SK-N-SH treated with all-trans-retinoic acid at 6 μM for 48 hours (cell line): ENCODE measurements at places on chromosomes 1 and 21.

DNA sequence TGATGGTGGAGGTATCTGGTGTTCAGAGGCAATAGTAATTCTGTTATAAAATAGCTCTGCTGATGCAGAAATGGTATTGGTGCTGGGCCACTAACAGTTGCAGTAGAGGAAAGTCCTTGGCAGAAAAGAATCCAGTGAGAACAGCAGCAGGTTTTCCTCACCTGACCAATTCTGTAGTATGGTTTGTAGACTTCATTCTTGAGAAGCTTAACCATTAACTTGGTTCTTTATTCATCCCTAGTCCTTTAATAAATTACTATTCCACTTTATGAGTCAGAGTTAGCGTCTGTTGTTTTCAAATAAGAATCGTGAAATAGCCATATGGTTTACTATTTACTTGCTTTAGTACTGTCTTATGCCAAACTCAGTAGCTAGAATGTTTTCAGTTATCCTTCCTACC is 128.5 kb upstream of the SERTAD4 start:
- ATAC-seq, result no peak

DNA sequence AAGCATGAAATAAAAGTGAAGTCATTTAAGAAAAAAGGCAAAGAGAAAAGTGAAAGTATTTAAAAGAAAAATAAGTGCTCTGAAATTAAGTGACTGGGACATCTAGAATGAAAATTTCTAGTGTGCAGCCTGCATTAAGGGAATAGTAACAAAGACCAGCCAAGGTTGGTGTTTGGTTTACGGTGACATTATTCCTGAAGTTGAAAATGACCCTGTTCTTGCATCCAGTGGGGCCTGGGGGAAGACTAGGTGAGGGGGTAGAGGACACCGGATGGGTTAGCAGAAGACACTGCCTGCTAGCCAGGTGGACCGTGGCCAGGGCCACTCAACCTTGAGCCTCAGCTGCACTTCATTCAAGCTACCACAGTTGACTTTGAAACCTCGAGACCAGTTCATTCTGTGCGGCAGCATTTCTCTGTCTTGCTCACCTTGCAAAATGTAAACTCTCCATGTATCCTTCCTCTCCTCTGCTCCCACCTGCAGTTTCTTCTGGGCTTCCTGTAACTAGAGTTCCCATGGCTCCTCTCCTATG is 14.3 kb upstream of the KCNK1 start:
- peak; percentile 26; the same call in 2 of the 3 replicates for ATAC-seq

GRCh38 chr1:8211883-8212579 is 105.9 kb upstream of the SLC45A1 start:
- ATAC-seq, result peak; percentile 94

DNA sequence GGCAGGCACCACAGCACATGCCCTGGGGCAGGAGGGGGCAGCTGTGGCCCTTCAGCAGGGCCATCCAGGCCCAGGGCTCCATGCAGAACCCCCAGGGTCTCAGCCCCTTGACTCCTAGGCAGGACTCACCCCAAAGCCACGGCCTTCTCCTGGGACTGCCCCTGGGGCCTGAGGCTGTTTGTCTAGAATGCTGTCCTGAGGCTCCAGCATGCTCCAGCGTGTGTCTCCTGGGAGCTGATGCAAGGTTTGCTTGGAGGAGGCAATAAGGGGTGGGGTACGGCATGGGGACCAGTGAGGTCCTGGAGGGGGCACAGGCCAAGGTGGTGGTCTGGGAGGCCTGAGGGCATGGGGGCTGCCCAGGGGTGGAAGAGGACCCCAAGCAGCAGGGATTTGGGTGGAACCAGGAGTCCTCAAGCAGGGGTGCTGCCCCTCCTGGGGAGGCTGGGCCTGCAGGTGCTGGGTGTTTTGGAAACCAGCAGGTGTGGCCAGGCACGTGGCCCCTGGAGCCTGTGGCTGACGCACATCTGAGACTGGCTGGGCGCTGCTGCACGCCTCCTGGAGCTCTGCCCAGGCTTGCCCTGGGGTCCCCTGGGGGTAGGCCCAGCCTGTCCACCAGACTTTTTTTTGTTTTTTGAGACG is 7.8 kb upstream of the CALML6 start:
- ATAC-seq, result no peak

DNA sequence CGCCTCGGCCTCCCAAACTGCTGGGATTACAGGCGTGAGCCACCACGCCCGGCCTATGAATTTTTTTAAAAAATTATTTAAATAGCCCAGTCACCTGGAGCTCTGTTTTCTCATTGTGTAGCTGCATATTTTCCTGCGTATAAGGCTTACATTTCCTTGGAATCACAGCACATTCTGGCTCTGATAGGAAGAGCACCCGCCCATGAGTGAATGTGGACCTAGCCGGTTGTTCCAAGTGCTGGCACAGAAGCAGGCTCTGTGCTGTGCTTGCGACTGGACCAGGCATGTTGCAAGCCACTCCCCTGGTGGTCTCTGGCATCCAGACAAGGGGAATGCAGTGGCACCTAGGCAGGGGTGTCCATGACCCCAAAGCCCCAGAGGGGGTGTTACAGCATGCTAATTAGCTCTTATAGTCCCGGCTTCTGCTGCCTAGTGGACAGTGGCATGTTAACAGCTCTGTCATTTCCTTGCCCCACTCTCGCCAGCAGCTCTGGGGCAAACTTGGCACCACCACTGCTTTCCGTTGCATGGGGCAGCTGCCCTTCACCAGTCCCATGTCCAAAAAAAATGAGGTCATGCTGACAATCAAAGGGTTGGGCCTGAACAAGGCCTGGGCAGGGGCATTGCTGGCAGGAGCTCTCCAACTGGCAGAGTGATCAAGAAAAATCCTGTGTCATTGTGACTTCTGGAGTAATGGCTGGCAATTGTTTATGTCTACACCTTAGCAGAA is 5.2 kb upstream of the VTCN1 start:
- no peak for ATAC-seq

- peak; percentile 2 for ATAC-seq
Observed at GRCh38 chr1:100353071-100353801, 930 bp downstream of the CDC14A start.

- ATAC-seq, result no peak
Observed at GRCh38 chr1:153616917-153617311, 789 bp upstream of the S100A14 start.

DNA sequence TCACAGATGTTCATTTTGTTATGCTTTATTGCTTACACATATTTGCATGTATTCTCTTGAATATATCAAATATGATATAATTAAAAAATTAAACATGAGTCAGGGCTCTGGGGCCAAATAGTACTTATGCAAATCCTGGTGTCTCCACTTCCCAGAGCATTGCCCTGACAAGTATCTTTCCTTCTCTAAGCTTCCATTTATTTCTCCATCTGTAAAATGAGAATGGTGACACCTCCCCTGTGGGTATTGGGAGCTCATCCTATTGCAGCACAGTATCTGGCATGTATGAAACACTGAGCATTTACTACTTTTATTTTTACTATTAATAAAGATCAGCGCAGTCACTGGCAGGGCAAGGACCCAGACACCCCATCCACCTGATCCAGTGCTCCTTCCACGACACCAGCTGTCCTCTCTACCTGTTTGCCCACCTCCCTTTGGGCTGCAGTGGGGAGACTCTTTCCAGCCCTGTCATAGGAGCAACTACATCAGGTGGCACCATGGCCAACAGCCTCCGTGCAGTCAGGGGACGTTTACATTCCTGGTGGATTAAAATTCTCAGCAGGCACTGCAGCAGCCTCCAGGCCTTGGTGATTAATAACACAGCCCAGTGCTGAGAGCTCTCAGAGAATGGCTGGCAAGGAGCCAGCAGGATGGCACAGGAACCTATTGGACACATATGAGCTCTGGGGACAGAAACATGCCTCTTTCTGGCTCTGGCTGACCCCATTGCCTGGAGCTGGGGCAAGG is 113.0 kb downstream of the DMRTB1 start:
- ATAC-seq, result peak; percentile 90

GRCh38 chr1:210250665-210250997 is 18.0 kb downstream of the SERTAD4 start:
- peak; percentile 78 for ATAC-seq

DNA sequence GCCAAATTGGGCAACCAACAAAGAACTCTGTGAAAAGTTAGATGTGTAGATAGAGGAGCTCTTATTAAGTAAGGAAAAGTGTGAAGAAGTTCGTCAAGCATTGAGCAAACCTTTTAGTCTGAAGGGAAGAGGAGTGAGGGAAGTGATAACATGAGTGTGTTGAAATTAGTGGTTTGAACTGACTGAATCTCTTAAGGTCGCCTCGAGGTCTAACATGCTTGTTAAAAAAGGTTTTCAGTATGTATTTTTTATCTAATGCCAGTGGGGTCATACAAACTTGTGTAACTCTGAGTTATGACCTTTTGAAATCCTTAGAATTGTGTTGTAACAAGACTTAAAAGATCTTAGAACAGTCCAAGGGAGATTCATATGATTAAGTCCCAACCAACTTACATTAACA is 34.1 kb downstream of the SOAT1 start:
- no peak for ATAC-seq

GRCh38 chr1:224273641-224274040 is 56.3 kb downstream of the NVL start:
- no peak; the same call in 2 of the 3 replicates for ATAC-seq

DNA sequence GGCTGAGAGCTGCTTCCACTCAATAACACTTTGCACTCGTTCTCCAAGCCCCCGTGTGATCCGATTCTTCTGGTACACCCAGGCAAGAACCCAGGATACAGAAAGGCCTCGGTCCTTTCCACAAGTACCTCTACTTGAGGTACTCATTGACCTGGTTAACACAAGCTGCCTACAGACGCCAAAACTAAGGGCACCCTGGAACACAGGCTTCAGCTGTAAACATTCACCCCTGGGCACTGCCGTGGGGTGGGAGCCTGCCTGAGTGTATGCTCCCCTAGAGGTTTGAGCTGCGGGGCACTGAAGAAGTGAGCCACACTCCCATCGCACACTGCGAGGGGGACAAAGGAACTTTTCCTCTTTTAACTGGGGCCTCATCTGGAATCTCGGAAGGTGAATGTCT is 30.5 kb downstream of the LRRC3 start:
- peak; percentile 50 for ATAC-seq

GRCh38 chr1:167057241-167057688 is 32.9 kb downstream of the GPA33 start:
- ATAC-seq, result peak; percentile 51

DNA sequence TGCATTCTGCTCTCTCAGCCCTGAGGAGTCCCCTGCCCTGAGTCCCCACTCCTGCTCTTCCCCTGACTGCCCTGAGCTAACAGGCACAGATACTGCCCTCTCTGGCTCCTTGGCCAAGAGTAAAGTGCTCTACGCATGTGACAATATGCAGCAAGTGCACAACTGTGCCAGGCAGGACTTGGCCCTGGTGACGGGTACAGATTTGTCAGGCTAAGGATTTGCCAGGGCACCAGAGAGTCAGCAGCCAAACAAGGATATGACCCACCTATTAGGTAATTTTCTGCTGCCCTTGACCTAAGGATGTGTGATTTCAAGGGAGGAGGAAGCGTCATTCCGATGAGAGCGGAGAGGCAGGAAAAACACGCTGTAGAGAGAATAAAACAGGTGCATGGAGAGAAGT is 339.0 kb downstream of the PTPRU start:
- ATAC-seq, result no peak

DNA sequence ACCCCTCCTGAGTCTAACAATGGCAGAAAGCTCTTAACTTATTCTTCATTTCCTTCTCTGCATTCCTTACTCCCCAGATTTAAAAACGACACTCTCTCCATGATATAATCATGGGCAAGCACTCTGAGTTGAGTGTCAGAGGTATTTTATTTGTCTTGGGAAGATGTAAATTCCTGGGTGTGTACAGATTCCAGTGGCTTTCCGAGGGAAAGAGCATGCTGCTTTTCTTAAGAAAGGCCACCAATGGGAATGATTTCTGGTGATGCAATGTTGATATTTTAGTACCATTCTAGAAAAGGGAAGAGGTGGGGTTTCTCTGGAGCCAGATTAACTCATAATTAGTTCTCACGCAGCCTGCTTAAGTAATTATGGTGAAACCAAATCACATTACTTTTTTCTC is 47.8 kb upstream of the BTG3 start:
- no peak for ATAC-seq

- ATAC-seq, result no peak
Observed at GRCh38 chr1:15077384-15077783, 76.2 kb upstream of the TMEM51 start.

GRCh38 chr1:184299406-184299790 is 87.4 kb upstream of the C1orf21 start:
- peak; percentile 81 for ATAC-seq
